ENCODE measurements at places on chromosomes 2 and 18.
A peak's percentile ranks its signal among the peaks of the same experiment; 100 is the strongest.

DNA sequence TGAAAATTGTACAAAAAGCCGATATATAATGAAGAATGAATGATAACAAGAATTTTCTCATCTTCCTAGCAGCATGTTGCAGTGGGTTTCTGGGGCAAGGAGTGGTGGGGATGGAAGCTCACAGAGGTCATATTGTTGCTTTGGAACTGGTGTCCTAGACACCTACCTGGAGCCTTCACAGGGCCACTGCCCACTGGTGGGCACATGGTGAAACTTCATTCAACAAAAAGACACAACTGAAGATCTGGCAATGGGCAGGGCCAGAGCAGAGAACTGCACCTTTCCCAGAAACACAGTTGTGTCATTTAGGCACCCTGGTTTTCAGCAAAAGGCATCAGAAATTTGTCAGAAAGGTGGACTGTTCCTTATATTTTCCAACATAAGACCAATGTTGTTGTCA lies 115.3 kb downstream of the FHOD3 start:
- H3K4me1 ChIP-seq: no peaks in the 10 kb centered on the region
- DNase-seq: no peak
- H3K4me3 ChIP-seq: no peak overlapping the region

DNA sequence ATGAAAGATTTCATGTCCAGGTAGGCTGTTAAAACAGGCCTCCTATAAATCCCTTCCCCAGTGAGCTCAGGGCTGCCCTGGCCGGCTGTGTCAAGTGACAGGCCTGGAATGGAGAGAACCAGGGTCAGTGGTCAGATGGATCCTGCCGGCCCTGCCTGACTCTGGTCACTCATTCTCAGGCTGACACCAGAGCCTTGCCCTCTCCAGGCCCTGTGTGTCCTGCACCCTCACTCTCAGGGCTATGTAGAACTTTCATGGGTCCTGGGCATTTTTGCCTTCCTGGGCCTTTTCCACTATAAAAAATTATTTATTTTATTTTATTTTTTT lies 82.0 kb upstream of the RGPD5 start:
- no peak overlapping the region for H3K4me3 ChIP-seq
- no peaks in the 10 kb centered on the region for H3K36me3 ChIP-seq
- peak; percentile 22 for DNase-seq
- H3K27me3 ChIP-seq: no peaks in the 10 kb centered on the region

DNA sequence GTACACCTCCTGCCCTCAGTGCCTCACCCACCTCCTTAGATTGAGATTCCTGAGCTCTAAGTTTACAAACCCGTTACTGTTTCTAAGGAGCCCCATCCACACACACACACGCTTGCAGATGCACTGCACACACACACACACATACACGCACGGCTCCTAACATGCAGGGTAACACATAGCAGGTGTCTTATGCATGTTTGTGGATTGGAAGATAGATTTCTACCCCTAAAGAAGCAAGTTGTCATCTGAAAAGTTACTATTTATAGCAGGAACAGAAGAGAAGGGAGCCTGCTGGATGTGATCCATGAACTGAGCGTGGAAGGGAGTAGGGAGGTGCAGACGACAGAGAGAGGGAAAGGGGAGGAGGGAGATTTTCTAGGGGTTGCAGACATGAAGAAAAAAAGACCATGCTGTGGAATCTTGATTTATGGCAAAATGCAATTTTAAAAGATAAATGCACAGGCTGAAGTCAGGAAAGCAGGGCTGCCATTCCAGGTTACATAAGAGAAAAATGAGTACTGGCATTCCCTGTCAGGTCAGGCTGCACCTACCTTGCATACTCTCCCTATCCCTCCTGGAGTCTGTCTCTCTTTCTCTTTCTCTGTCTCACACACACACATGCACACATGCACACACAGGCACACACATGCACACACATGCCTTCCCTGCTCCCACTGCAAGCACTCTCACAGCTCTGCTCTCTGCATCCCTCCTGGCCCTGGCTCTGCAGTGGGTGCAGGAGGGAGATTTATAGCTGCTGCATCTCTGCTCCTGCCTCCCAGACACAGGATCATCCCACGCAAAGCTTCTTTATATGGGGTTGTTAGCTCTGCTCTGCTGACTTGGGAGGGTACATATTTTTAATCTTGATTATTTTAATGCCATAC lies 192.6 kb upstream of the MYT1L start:
- no peak overlapping the region for H3K4me3 ChIP-seq
- no peaks in the 10 kb centered on the region for H3K4me1 ChIP-seq
- DNase-seq: no peak
- no peaks in the 10 kb centered on the region for H3K36me3 ChIP-seq
- no peak overlapping the region for H3K27ac ChIP-seq
- no peaks in the 10 kb centered on the region for H3K27me3 ChIP-seq

DNA sequence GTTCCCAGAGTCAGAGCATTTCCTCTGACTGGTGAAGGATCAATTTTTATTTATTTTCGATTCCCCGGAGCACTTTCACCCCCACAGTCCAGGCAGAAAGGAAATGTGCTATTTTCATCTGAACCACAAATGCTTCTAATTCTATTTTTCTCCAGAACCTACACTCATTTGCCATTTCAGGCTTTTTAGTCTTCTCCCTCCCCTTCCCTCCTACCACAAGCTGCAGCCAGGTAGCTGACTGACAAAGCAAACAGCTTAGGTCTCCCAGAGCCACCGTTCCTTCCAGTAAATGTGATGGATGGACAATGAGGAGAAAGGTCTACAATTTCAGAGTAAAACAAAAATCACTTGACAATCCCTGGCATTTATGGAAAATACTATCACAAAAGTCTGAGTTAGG lies 76.9 kb downstream of the KLF7 start:
- H3K4me1 ChIP-seq: peaks cover 33% of the 10 kb centered on the region
- no peaks in the 10 kb centered on the region for H3K27me3 ChIP-seq
- no peak overlapping the region for H3K4me3 ChIP-seq
- no peak for DNase-seq

GRCh38 chr2:223598994-223599639 lies 3.0 kb downstream of the SCG2 start:
- H3K36me3 ChIP-seq: no peaks in the 10 kb centered on the region
- no peak for DNase-seq
- no peak overlapping the region for H3K4me3 ChIP-seq
- H3K27me3 ChIP-seq: no peaks in the 10 kb centered on the region
- no peak overlapping the region for H3K27ac ChIP-seq

DNA sequence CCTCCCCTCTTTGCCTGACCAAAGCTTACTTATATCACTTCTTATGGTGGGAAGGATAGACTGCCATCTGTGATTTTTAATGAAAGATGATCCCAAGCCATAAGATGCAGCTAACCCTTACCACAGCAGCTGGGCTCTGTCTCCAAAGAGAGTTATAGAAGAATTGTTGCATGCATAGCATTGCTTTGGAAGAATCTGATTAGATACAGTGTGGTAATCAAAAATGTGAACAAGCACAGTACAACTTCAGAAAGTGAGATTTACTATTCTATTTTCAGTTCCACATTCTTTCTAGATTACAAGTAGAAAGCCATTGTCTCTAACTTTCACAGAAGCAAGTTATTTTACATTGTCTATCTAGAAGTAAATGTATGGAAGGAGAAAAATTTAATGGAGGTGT lies 129.0 kb upstream of the ACVR2A start:
- H3K4me1 ChIP-seq: no peaks in the 10 kb centered on the region
- no peak overlapping the region for H3K27ac ChIP-seq
- DNase-seq: no peak
- no peak overlapping the region for H3K4me3 ChIP-seq
- H3K36me3 ChIP-seq: no peaks in the 10 kb centered on the region
- H3K27me3 ChIP-seq: no peaks in the 10 kb centered on the region

- DNase-seq: peak; percentile 51
- H3K4me3 ChIP-seq: no peak overlapping the region
- H3K36me3 ChIP-seq: peaks cover 6% of the 10 kb centered on the region
These were observed 236.8 kb downstream of the SEPTIN10 start for GRCh38 chr2:109376796-109377495.

GRCh38 chr18:68083776-68084175 lies 567.3 kb upstream of the DSEL start:
- no peaks in the 10 kb centered on the region for H3K4me1 ChIP-seq
- H3K27me3 ChIP-seq: no peaks in the 10 kb centered on the region
- H3K4me3 ChIP-seq: no peak overlapping the region

GRCh38 chr2:208320686-208321085 lies 54.6 kb downstream of the PIKFYVE start:
- H3K27me3 ChIP-seq: no peaks in the 10 kb centered on the region
- no peaks in the 10 kb centered on the region for H3K4me1 ChIP-seq
- H3K36me3 ChIP-seq: peaks cover 58% of the 10 kb centered on the region
- H3K4me3 ChIP-seq: no peak overlapping the region

DNA sequence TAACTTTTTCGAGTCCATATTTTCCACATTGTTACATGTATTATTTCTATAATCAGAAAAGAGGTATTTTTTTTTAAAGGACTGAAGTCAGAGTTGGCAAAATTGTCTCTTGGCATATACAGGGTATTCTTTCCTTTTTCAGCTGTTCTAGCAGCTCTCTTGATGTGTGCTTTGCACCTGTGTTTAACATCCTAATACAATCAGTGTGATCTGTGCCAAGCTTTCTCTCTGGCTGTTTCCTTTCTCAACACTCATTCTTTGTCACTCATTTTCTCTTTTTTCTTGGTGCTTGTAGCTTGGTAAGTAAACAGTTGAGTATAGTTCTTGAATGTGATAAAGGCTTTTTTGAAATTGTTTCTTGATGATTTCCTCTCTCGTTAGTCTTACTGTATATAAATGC lies 9.2 kb downstream of the RNMT start:
- peaks cover 89% of the 10 kb centered on the region for H3K36me3 ChIP-seq
- no peaks in the 10 kb centered on the region for H3K4me1 ChIP-seq
- no peak overlapping the region for H3K4me3 ChIP-seq
- no peak for DNase-seq
- H3K27ac ChIP-seq: no peak overlapping the region
- H3K27me3 ChIP-seq: no peaks in the 10 kb centered on the region

- DNase-seq: no peak
- H3K27ac ChIP-seq: no peak overlapping the region
- no peak overlapping the region for H3K4me3 ChIP-seq
- H3K27me3 ChIP-seq: no peaks in the 10 kb centered on the region
- no peaks in the 10 kb centered on the region for H3K36me3 ChIP-seq
These were observed 177.8 kb downstream of the BCL2 start for GRCh38 chr18:63141778-63142176.

GRCh38 chr18:23437357-23438045 lies 15.6 kb upstream of the RIOK3 start:
- H3K4me1 ChIP-seq: no peaks in the 10 kb centered on the region
- DNase-seq: peak; percentile 93
- H3K27me3 ChIP-seq: no peaks in the 10 kb centered on the region
- peak overlapping the region; percentile 91 for H3K4me3 ChIP-seq

- H3K27ac ChIP-seq: no peak overlapping the region
- H3K4me1 ChIP-seq: no peaks in the 10 kb centered on the region
- H3K36me3 ChIP-seq: no peaks in the 10 kb centered on the region
- no peaks in the 10 kb centered on the region for H3K27me3 ChIP-seq
- no peak overlapping the region for H3K4me3 ChIP-seq
- no peak for DNase-seq
These were observed 59.7 kb downstream of the HNMT start for GRCh38 chr2:138023976-138024375.

DNA sequence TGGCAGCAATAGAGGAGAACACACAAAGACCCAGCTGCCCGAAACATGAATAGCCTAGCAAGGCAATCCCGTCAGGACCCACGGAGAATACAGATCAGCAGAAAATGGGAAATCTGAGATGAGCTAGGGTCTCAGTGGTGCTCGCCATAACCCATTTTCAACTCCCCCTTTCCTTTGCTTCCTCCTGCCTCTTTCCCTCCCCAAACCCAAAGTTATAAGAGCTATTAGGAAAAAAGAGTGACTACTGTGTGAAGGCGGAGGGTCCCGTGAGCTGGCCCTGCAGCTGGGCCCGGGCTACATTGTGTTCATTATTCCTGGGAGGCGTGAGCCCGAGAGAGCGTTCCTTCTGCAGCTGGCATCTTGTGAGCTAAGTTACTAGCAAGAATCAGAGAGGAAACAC lies 118.4 kb downstream of the PID1 start:
- H3K36me3 ChIP-seq: no peaks in the 10 kb centered on the region
- no peak overlapping the region for H3K27ac ChIP-seq
- no peak for DNase-seq
- no peak overlapping the region for H3K4me3 ChIP-seq
- H3K4me1 ChIP-seq: no peaks in the 10 kb centered on the region

DNA sequence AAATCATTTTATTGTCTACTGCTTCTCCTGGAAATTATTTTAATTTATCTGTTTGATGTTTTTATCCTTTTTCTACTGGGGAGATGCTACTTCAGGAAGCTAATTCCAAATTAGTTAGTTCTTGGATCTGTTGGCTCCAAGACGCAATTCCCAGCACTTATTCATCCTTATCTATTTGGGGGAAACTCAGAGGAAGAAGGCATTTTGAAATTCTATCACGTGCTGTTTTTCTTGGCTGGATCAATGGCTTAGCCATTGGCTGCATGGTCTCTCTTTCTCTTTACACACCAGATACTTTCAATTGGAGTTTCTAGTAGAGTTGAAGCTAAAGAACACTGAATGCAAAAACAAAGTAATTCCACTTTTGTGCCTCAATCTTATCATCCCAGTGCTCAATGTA lies 98.3 kb downstream of the RAPGEF4 start:
- H3K27me3 ChIP-seq: no peaks in the 10 kb centered on the region
- peaks cover 3% of the 10 kb centered on the region for H3K4me1 ChIP-seq
- H3K36me3 ChIP-seq: no peaks in the 10 kb centered on the region
- DNase-seq: no peak
